Cardiac muscle cell (in vitro differentiated cells and primary cell): ENCODE measurements at places on chromosomes 3 and 15. TPM values are rescaled to one million over a fixed set of nuclear protein-coding genes. Genes with fewer than 3 reads are reported as not detected.

- DNase-seq, result peak; percentile 50
Observed at GRCh38 chr15:79673416-79674123, 223.2 kb downstream of the MTHFS start.

DNA sequence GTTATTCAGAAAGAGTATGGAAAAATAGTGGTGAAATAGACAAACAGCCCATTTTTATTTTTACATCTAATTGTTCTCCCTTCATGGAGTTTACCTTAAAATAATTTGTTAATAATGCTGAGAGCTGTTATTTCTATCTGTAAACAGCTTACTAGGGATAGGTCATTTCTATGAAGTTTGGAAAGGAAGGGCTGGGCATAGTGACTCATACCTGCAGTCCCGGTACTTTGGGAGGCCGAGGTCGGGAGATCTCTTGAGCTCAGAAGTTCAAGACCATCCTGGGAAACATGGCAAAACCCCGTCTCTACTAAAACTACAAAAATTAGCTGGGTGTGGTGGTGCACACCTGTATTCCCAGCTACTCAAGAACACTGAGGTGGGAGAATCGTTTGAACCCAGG is 624.3 kb upstream of the LMCD1 start:
- no peak for DNase-seq

DNA sequence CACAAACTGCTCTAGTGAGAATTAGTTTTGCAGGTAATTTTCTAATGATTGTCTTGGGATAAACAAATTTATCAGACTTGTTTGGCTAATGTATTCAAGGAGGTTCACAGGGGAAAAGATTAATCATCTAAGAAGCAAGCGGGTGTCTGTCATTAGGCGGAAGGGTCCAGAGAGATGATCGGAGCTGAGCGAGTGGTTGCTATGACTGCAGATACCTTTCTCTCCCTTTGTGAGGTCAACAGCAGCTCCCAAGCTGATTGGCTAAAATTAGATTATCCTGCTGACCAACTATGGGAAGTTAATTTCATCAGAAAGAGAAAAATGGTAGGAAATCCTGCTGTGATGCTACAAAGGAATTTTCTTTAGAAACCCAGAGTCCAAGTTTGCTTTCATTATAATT is 276.0 kb downstream of the SOX2 start:
- DNase-seq, result no peak

- no peak for DNase-seq
Observed at GRCh38 chr3:195705081-195705991, 15.4 kb upstream of the MUC20 start.

DNA sequence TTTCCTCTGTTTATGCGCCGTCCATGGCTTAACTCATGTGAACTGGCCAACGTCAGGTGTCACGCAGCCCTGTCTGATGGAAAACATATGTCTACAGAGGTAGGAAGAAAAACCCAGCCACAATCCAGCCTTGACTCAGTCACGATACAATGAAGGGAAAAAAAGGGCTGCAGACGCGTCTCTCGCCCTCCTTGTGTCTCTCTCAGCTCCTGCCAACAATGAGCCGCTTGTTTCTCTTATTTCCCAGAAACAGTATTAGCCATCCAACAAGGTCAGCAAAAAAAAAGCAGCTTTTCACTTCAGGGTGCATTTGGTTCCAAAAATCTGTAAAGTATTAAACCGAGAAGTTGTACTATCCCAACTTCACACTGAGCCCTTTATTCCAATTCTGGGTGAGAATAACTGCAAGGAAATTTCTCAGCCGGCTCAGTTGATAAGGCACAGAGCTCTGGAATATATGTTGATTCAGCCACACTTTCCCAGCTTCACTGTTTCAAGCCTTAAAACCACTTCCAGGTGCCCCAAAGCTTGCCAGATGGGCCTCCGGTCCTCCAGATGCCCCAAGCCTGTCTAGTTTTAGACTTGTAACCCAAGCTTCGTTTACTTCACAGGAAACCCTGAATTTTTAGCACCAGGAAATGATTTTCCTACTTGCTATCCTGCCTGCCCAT is 79.4 kb downstream of the TM4SF4 start:
- DNase-seq, result peak; percentile 92

GRCh38 chr3:189838291-189838690 is 207.1 kb downstream of the TP63 start:
- no peak for DNase-seq

DNA sequence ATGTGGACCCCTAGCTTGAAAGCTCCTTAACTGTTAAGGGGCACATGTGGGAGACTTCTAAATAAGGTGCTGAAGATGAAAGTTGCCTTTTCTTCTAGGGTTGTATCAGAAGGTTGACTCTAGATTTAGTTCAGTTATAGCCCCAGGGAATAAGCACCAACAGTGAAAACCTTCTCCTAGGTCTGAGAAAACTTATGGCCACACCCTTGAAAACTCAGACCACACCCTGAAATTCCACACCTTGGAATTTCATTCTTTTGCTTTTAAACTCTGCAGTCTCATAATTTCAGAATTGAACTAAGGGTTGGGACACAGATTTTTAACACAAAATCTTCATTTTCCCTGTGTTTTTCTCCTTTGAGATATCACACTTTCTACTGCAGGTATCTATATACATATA is 355.8 kb upstream of the IL12A start:
- no peak for DNase-seq

DNA sequence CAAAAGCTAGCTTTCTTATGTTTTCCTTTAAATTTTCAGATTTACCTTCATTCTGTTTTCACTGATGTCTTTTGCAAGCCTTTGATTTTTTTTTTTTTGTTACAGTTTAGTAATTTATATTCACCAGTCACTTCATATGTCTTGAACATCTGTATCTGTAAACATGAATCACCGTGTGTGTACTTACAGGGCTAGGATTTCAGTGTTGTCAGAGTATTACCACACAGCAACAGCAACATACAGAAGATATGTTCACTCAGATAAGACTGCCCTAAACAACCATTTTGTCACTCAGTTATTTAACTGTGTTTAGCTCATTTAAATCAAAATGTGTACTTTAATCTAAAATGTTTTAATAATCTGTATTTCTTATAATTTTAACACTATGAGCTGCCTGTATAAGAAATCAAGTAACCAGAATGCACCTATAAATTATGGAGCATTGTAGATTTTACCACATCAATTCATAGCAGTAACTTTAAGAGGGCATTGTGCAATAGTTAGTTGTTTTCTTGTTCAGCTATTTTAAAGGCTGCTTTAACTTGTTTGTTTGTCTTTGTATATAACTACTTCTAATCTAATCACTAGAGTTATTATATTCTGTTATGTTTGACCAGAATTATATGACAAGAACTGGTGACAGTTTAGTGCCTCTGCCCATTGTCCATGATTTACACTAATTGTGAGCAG is 50.4 kb downstream of the GHSR start:
- DNase-seq, result no peak

- DNase-seq, result no peak
Observed at GRCh38 chr15:74460298-74460697, 662 bp downstream of the UBL7 start.

DNA sequence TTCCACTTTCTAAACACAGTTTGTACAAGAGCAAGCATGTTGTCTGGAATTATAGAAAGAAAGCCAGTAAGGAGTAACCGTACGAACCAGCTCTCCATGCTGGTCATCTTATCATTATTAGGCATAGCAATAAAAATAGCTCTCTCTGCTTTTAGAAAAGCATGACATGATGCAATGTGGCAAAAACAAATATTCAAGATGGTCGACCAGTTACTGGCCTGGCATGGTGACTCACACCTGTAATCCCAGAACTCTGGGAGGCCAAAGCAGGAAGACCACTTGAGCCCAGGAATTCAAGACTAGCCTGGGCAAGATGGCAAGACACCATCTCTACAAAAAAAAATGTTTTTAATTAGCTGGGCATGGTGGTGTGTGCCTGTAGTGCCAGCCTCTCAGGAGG is 2.6 kb upstream of the MAP4 start:
- no peak for DNase-seq

GRCh38 chr3:25724948-25725645 is 58.1 kb downstream of the NGLY1 start:
- no peak for DNase-seq

PIAS1 gene
- polyA plus RNA-seq, result 44.3 and 72.9 TPM in 2 replicates

- DNase-seq, result no peak
Observed at GRCh38 chr15:68275165-68275746, 2.3 kb upstream of the FEM1B start.

DNA sequence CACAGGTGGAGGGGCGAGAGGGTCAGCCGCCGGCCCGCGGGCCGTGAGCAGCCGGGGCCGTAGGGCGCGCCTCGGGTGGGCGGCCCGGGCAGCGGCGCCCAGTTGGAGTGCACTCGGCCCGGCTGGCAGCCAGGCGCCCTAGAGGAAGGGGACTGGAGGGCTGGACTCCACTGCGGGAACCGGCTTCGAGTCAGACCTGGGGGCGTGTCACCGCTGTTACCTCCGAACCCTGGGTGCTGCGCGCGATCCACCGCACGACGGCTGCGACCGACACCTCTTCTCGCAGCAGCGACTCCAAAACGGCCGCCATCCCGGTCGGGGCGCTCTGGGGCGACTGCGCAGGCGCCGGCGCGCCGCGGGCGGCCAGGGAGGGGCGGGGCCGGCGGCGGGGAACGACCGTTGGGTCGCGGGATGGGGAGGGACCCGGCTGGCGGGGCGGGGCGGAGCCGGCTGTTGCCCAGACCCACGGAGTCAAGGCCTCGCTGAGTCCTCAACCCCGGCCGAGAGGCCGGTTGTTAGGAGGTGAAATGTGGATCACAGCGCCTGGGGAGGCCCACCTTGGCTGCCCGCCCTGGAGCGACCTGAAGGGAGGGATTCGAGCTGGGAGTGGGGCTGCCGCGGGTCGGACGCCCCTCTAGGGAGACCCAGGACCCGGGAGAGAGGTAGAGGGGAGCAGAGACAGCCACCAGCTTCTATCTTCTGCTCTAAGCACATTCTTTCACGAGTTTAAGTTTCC is at the start of gene CDAN1:
CDAN1 (minus strand) TSS at position 336 of the 736 bp plus-strand sequence; CDS start at position 310, 26 bp downstream.
- peak; percentile 93 for DNase-seq

GRCh38 chr3:69748503-69748902 is 9.2 kb downstream of the MITF start:
- no peak for DNase-seq

- DNase-seq, result no peak
Observed at GRCh38 chr3:167733961-167734497, 663 bp downstream of the PDCD10 start.

NANOGP8 gene
- polyA plus RNA-seq, result 0.25 TPM in 1 of 2 replicates, not detected in the other

DNA sequence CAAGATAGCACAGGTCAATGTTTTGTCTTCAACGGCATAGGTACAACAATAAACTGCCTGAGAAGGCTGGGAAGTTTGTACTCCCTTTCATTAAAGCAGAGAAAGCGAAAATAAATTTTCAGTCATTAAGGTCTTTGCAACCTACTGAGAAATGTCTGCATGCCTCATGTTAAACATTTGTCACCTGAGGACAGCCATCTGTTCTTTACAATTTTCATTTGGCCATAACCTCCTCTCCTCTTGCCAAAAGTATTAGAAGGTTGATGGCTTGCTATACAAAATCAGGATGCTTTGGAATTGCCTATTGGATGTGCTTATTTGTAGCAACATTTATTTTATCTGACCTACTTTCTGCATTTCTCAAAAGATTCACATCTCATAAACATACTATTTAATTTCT is 122.7 kb downstream of the GOLIM4 start:
- no peak for DNase-seq

DNA sequence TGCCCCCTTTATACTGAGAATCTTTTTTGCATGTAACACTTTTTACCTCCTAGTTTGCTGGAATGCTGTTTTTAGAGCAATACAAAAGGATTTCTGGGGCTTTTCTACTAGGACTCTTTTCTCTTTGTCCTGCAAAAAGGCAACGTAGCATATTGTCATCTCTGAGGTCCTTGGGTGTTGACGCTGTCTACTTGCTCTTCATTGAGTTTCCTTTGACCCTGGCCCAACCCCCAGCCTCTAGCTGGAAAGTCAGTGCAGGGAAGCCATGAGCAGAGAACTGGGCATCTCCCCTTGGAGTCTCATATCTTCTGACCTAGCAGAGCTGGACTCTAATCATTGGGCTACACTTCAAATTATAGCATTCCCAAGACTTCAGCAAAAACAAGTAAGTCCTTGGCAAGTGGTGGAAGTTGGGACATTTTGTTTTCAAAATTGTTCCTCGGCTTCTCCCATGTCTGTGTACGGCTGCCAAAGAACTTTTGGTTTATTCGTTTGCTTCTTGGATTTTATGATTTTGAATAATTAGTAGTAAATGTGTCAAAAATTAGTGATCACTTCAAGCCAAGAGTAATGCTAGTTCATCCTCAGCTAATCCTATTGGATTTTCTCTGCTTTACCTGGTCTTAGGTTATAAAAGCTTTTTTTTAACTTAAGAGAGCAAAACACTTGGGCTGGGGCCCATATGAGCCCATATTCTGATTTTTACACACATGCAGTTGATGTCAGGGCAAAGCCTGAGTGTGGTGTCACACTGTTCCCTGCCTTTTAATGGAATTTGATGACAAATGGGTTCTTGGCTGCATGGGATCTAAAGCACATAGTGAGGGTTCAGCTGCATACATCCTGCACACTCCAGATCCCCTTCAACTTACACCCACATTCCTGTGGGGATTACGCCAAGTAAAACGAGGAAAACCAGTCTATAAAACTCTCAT is 419.5 kb upstream of the C2CD4B start:
- no peak for DNase-seq

DNA sequence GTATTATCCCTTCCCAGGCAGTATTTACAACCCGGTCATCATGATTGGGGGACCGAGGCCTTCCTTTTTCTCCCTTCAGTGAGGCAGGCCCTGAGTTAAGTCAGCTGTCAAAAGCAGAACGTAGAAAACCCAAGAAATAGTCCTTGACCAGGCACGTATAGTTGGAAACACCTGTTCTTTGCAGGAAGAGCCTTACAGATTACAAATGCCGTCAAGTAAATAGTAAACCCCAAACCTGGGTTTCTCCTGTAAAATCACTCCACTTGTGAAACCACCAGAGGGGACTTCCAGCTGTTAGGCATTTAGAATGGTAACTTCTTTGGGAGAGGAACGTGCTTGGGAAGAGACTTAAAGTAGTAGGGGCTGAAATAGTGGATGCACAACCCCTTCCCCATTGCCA is 1.0 kb upstream of the BTBD1 start:
- no peak for DNase-seq

SLC28A2 gene
- 0.10 and 0.31 TPM in 2 replicates for polyA plus RNA-seq

GRCh38 chr3:187706971-187707370 is 4.6 kb upstream of the RTP2 start:
- DNase-seq, result peak; percentile 32

GRCh38 chr3:193021506-193022010 is 103.9 kb upstream of the MB21D2 start:
- no peak for DNase-seq

GRCh38 chr3:45435961-45436360 is 47.6 kb downstream of the LARS2 start:
- DNase-seq, result no peak

DNA sequence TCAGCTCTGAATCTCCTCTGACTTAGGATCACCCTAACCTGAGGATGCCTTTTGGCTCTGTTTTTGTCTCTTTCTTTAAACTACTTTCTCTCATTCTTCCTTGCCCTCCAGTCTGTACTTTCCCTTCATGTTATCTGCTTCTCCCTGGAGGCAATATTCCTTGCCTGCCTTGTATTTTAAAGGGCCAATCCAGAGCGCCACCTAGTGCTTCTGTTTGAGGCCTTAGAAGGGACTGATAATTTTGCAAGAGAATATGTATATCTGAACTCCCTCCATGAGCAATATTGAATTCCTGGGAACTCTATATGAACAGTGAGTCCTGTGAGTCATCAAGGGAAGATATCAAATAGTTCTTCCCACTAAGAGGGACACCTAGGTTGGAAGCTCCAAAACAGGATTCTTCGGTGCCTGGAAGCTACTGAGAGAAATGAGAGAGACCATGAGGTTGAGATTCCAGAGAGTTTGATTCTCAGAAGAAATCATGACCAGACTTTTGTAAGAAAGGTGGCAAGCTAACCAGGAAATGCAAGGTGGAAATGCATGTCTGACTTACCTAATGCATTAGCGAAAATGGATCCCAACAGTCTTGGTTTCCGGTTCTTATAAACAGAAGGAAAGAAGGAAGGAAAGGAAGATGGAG is 203.8 kb upstream of the CD96 start:
- peak; percentile 72 for DNase-seq
